ENCODE measurements at places on chromosomes 2 and 18. TPM values are rescaled to one million over a fixed set of nuclear protein-coding genes. Genes with fewer than 3 reads are reported as not detected.

NCL gene
- 227 TPM for total RNA-seq

NEU4 gene
- total RNA-seq: 1.1 TPM

DNA sequence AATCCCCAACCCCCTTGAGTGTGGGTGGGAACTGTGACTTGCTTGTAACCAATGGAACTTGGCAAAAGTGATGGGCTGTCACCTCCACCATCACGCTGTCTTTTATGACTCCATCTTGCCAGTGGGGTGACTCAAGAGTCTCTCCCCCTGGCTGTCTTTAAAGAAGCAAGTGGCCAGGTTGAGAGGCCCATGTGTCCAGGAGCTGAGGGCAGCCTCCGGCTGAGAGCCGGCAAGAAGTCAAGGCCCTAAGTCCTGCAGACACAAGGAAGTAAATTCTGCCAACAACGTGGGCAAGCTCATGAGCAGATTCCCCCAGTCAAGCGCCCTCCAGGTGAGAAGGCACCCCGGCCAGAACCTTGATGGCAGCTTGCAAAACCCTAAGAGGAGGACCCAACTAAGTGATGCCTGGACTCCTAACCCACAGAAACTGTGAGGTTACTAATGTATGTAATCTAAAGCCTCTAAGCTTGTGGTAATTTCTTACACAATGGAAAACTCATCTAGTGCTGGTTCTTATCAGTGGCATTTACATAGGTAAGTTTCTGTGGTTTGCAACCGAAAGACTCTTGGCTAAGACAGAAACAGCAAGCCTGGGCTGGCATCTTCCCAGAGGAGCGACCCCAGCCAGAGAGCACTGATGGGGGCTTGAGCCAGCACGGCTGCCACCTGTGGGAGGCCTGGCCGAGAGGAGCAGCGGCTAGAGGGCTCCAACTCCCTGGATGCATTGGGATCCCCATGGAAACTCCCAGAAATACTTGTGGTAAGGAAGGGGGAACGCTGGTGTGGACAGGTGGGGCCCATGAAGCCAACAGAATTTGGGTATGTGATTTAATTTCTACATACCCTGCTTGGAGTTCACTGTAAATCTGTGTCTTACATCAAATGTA, 49.3 kb downstream of the CIB4 start:
- DNase-seq: no peak

AMER3 gene
- total RNA-seq: not detected

GRCh38 chr2:144519934-144520731, at the start of gene ZEB2:
ZEB2 (minus strand) TSS chr2:144520119; CDS start chr2:144517350, 2,769 bp downstream.
- DNase-seq: no peak

ZNF407 gene
- 10.1 TPM for total RNA-seq
